ENCODE measurements at places on chromosomes 3 and 15. TPM values are rescaled to one million over a fixed set of nuclear protein-coding genes. Genes with fewer than 3 reads are reported as not detected.
A peak's percentile ranks its signal among the peaks of the same experiment; 100 is the strongest.

Gene SLC9A9
- total RNA-seq: 7.8 TPM

Gene SQOR
- 60.3 TPM for total RNA-seq

- DNase-seq: no peak
Measured at GRCh38 chr3:113297287-113297686, 85.9 kb downstream of the BOC start.

GRCh38 chr3:81245501-81245900 is 515.9 kb downstream of the GBE1 start:
- no peak for DNase-seq

Gene PP2D1
- not detected for total RNA-seq

Gene CD200
- total RNA-seq: 4.8 TPM

Gene CPNE4
- 0.16 TPM for total RNA-seq

GRCh38 chr15:99999282-100000070 is 266.2 kb upstream of the LYSMD4 start:
- DNase-seq: no peak

- no peak for DNase-seq
Measured at GRCh38 chr3:186149319-186149960, 40.6 kb upstream of the ETV5 start.

GRCh38 chr15:85485956-85486567 is 105.7 kb downstream of the AKAP13 start:
- peak; percentile 77 for DNase-seq

GRCh38 chr15:37053166-37053565 is 47.2 kb downstream of the MEIS2 start:
- DNase-seq: no peak

DNA sequence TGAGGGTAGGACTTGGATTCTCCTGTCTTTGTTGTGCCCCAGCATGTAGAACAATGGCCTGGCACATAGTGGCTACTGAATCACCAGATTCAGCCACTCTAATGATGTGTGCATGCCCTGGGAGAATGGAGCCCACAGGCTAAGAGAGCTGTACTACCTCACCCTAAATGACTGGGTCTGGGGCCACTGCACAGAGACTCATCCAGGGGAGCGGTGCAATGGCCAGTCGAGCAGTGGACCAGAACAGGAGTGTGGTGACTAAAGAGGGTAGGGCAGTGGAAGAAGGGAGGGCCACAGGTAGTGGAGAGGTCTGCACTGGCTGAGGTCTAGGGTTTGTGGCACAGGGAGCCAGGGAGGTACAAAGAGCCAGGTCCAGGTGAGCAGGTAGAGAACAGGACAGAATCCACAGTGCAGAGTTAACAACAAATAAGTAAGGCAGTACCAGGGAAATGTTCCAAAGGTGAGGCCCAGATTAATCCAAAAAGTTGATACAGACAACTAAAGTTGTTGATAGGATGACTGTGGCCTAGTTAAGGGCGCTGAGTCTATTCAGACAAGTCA is 142.7 kb upstream of the ATP11B start:
- DNase-seq: no peak

DNA sequence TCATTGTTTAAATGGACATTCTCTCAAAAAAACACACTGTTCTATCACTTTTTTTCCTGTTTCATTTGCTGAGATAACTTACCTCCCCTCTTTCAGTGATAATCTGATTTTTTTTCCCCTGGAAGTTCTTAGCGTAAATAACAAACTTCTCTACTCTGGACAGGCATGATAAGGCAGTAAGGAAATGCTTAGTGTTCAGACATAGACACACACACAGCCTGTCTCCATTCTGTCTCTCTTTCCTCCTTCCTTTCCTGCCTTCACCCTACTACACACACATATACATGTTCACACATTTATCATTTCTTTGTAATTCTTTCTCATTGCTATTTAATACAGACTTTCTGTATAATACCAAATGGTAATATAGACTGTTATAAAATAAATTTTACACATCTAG is 470.8 kb upstream of the ROBO1 start:
- DNase-seq: no peak

DNA sequence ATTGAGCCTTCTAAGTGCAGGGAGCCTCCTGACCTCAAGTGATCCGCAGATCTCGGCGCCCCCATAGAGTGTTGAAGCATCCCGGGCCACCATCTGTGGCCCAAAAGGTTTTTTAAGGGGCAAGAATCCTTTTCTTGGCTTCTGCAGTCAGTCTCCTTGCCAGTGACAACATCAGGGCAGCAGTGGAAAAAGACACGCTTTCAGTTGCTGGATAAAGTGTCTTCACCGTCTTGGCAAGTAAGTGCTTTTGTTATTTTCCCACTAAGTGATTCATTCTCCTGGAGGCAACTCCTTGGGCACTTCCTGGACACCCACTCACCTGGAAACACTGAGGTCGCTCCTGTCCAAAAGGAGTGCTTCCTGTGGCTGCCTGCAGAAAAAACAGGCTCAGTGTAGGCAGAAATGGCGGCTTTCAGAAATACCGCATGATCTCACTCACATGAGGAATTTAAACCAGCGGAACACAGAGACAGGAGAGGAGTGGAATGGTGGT is 71.7 kb upstream of the ABHD2 start:
- DNase-seq: no peak

DNA sequence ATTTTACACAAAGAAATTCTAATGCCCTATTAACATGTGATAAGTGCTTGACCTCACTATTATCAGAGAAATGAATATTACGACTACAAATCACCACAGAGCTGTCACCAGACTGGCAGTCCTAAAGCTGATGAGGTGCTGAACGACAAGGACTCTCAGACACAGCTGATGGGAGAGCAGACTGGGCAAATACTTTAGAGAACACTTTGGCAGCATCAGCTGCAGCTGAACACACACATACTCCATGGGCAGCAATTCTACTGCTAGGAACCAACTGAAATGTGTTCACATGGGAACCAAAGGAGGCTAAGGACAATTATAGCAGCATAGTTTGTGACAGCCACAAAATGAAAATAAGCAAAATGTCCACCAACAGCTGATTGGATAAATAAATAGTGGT is 45.5 kb downstream of the SUSD5 start:
- DNase-seq: no peak

- no peak for DNase-seq
Measured at GRCh38 chr3:119376758-119377157, 82.6 kb downstream of the ARHGAP31 start.

DNA sequence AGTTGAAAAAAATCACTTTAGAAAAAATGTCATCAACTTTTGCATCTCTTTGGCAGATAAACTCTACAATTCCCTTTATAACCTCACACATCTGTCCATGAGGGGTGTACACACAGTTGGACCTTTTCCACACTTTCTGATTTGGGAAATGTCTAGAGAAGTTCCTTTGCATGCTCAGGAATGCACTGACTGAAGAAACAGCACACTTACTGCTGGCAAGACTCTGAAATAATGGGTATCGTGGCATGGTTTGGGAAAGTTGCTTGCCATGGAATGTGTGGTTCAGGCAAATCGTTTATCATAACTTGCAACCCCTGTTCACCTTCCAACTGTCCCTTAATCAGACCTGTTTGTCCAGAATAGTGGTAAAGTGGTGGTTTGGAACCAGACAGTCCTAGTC is 135.3 kb upstream of the TGFBR2 start:
- DNase-seq: no peak

GRCh38 chr3:15102256-15102655 is 3.3 kb upstream of the RBSN start:
- DNase-seq: peak; percentile 69

Gene EPB42
- not detected for total RNA-seq

GRCh38 chr15:31457161-31457560 is 130.5 kb downstream of the KLF13 start:
- no peak for DNase-seq

- no peak for DNase-seq
Measured at GRCh38 chr3:85360742-85361387, 402.1 kb downstream of the CADM2 start.

- no peak for DNase-seq
Measured at GRCh38 chr3:119352034-119352609, 57.9 kb downstream of the ARHGAP31 start.

DNA sequence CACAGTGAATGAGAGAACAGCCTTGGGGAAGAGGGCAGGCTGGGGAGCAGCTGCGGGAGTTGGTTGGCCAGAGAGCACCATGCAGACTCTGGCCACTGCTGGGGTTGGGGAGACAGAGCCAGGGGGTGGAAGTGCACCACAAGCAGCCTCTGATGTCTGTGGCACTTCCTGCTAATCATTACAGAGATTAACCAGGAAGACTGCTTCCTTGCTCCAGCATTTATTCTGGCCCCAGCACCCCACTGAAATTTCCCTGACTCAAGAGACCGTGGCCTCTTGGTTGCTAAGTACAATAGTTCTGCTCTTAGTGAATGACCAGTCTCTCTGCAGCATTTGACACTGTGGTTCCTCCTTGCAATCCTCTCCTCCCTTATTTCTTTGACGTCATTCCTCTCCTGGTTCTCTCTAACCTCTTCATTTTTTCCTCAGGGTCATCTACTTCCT is 266.2 kb upstream of the ROPN1 start:
- DNase-seq: no peak

GRCh38 chr15:49315391-49315823 is 107.6 kb upstream of the FGF7 start:
- DNase-seq: no peak

DNA sequence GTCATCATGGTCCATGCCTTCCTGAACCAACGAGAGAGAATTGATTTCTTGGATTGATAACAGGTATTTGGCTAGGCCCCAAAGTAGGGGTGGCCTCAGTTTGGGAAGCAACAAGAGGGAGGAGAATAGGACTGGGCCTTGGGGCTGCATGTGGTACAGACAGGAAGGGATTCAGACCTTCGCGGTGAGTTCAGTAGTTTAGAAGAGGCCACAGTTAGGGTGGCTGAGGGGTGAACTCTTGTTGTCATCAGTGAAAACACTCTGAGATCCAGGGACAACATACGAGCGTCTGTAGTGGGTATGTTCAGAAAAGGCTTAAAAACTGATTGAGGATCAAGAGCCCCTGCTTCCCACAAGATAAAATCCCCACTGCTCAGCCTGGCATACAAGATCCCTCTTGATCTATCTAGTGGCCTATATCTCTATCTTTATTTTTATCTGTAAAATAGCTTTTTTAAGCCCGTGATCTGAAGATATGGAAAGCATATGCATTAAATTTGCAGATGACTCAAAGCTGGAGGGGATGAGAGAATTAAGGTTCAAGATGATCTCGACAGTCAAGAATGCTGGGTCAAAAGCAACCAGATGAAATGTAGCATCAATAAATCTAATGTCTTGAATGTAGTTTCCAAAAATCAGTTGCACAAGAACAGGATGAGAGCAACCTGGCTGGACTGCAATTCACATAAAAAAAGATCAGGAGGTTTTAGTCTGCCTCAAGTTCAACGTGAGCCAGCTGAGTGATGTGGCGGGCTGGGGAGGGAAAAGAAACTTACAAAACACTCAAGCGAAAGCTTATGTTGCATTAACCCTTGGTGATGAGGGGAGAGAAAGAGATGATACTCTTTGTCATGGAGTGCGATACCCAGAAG is 221.1 kb upstream of the TLE3 start:
- DNase-seq: no peak

Gene RBMS3
- total RNA-seq: 48.4 TPM

Gene TMC3
- total RNA-seq: not detected

DNA sequence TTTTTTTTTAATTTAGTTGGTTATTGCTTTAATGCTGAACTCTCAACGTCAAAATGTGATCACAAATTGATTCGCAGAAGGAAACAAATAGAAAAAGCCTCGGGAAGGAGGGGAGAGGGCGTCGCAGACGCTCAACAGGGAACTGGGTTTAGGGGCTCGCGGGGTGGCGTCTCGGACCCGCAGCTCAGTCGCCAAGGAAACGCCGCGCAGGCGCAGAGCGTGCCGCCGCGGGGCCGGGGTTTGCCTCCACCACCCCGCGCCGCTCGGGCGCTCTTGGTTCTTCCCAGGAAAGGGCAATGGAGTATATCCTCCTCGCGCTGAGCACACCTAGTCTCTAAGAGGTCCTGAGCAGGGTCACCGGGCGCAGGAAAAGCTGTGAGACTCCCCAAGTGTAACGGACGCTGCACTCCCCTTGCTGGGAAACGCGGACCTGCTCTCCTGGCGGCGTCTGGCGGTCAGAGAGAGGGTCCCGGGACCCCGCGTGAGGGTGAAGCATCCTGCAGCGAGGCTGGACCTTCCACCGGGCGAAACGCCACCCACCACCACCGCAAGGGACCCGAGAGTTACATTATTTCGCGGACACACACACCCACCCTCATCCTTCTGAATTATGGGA is 753 bp downstream of the PLCH1 start:
- DNase-seq: no peak

- no peak for DNase-seq
Measured at GRCh38 chr3:182330646-182331045, 462.7 kb upstream of the ATP11B start.

- no peak for DNase-seq
Measured at GRCh38 chr15:90644526-90644925, 72.6 kb upstream of the BLM start.

Gene ONECUT1
- total RNA-seq: not detected

GRCh38 chr3:127425505-127426443 is 137.9 kb upstream of the PRR20G start:
- peak; percentile 13 for DNase-seq

- no peak for DNase-seq
Measured at GRCh38 chr15:63075015-63075983, 32.8 kb downstream of the TPM1 start.

DNA sequence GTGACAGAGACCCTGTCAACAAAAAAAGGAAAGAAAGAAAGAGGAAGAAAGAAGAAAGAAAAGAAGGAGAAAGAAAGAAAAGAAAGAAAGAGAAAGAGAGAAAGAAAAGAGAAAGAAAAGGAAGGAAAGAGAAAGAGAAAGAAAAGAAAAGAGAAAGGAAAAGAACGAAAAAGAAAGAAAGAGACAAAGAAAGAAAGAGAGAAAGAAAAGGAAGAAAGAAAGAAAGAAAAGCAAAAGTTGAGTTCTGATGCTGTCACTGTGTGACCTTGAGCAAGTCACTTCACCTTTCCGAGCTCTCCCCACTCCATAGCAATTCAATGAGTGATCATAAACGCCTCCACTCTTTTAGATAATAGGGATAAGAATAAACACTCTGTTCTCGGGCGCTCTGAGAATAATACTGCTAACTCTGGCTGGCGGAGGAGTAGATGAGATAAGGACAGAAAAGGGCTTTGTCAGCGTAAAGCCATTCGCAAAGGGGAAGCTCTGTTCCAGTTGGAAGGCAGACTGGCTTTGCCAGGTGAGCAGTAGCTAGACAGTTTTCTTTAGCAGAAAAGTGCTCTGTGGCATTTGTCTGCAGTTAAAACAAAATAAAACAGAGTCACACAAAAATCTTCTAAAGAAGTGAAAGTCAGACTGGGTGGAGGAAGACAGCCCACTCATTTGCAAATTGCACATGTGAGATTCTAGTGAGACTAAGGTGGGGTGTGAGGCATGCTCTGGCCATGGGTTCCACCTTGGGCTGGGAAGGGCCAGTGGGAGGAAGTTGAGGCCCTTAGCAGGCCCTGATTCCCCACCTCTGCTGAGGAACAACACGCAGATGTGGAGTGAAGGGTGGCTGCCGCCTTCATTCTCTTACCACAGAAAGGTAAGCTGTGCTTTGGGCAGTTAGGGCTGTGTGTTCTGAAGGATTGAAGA is 9.6 kb upstream of the FLNB start:
- no peak for DNase-seq

Gene LRRC34
- 1.0 TPM for total RNA-seq
